ENCODE measurements at places on chromosomes 13 and 19. TPM values are rescaled to one million over a fixed set of nuclear protein-coding genes. Genes with fewer than 3 reads are reported as not detected.

- DNase-seq, result no peak
Observed at GRCh38 chr19:28526038-28526437, 686.9 kb downstream of the UQCRFS1 start.

Gene CHAMP1
- 29.5 TPM for total RNA-seq

GRCh38 chr19:38228005-38228377 is 4.0 kb upstream of the DPF1 start:
- no peak for DNase-seq

Gene IFNL2
- total RNA-seq, result not detected

GRCh38 chr13:28401303-28402056 is 93.4 kb downstream of the FLT1 start:
- DNase-seq, result no peak

- no peak for DNase-seq
Observed at GRCh38 chr13:50676602-50677001, 166.9 kb downstream of the DLEU7 start.

GRCh38 chr19:50449236-50449899 is 16.7 kb downstream of the MYBPC2 start:
- DNase-seq, result no peak

- no peak for DNase-seq
Observed at GRCh38 chr13:34816245-34816884, 125.7 kb upstream of the NBEA start.

Gene REEP6
- 21.5 TPM for total RNA-seq

- DNase-seq, result no peak
Observed at GRCh38 chr19:6127716-6128335, 7.6 kb upstream of the ACSBG2 start.

Gene ZNF471
- total RNA-seq, result 18.7 TPM

Gene RNF113B
- total RNA-seq, result not detected

GRCh38 chr13:42574435-42575311 is 721 bp downstream of the TNFSF11 start:
- no peak for DNase-seq

Gene HSH2D
- total RNA-seq, result not detected

DNA sequence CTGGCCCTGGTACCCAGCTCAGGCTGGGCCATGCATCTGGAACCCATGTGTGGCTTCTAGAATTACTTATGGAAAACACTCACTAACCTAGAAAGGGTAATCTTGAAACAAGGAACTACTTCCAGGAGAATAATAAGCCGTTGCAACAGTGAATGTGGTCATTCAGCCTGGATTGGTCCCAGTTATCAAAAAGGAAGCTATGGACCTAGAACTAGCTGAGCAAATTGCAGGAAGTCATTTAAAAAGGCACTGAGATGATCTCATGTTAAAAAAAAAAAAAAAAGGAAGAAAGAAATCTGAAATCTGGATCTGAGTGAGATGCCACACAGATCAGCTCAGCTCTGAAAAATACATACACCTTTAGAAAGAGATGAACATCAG is 59.6 kb downstream of the DCT start:
- no peak for DNase-seq

Gene USHBP1
- total RNA-seq, result not detected

- DNase-seq, result peak; percentile 82
Observed at GRCh38 chr19:46860846-46861690, at the start of gene ARHGAP35. Gene ARHGAP35, plus strand, starts transcription at chr19:46860997. Its CDS starts 57,679 bp downstream, at chr19:46918676.

Gene ADGRE2
- total RNA-seq, result 0.66 TPM

DNA sequence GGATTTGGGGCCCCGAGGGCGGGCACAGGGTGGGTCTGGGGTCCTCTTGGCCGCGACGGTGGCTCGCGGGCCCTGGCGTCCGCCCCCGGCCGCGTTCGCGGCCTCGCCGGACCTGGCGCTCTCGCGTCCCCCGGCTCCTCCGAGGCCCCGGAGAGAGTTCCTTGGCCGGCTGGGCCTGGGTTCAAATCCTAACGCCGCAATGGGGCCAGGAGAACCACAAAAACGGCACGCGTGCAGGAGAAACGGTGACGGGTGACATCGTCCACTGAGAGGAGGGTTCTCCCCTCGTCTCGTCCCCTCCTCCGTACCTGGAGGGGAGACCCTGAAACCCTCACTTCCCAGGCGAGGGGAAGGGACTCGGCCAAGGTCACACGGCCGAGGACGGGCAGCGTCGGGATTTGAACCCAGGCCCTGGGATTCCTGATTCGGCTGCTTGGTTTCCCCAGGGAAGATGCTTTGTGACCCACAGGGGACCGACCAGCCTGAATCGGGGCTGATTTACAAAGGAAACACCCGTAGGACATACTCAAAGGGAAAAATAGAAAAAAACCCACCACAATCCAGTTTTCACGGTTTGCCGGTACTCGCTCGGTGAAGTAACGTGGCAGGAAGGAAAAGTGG is 624 bp downstream of the SAFB start:
- DNase-seq, result peak; percentile 32

Data from glutamatergic neuron (in vitro differentiated cells).